ENCODE measurements at places on chromosomes 2 and 18.

DNA sequence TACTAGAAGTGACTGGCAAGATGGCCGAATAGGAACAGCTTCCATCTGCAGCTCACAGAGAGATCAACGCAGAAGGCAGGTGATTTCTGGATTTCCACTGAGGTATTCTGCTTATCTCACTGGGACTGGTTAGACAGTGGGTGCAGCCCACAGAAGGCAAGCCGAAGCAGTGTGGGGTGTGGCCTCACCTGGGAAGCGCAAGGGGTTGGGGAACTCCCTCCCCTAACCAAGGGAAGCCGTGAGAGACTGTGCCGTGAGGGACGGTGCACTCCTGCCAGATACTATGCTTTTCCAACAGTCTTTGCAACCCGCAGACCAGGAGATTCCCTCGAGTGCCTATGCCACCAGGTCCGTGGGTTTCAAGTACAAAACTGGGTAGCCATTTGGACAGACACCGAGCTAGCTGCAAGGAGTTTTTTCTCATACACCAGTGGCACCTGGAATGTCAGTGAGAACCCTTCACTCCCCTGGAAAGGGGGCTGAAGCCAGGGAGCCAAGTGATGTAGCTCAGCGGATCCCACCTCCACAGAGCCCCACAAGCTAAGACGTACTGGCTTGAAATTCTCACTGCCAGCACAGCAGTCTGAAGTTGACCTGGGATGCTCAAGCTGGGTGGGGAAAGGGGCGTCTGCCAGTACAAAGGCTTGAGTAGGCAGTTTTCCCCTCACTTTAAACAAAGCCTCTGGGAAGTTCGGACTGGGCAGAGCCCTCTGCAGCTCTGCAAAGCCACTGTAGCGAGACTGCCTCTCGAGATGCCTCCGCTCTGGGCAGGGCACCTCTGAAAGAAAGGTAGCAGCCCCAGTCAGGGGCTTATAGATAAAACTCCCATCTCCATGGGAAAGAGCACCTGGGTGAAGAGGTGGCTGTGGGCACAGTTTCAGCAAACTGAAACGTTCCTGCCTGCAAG is 40.1 kb downstream of the PLEK start:
- DNase-seq = no peak

DNA sequence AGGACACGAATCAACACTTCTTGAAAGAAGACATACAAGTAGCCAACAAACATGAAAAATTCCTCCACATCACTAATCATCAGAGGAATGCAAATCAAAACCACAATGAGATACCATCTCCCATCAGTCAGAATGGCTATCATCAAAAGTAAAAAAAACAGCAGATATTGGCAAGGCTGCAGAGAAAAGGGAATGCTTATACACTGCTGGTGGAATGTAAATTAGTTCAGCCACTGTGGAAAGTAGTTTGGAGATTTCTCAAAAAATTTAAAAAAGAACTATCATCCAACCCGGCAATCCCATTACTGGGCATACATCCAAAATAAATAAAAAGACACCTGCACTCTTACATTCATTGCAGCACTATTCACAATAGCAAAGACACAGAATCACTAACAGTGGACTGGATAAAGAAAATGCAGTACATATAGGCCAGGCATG is 78.7 kb downstream of the GRB14 start:
- DNase-seq = peak; percentile 52

DNA sequence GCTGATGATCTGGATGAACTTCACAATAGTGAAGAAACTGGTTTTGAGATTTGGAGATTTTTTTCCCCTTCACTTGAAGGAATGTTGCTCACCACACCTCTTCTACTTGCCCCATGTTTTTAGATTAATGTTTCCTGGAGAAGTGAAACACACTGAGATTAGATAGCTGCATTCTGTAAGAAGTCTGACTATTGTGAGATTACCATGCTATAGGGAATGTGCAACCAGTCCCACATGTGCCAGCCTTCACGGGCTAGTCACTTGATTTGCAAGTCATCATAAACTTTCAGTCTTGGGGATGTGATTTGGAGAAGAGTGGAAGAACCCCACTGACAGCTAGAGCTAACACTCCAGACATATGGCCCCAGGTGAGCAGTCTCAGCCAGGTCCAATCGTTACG is 7.4 kb upstream of the CCNYL1 start:
- no peak for DNase-seq

DNA sequence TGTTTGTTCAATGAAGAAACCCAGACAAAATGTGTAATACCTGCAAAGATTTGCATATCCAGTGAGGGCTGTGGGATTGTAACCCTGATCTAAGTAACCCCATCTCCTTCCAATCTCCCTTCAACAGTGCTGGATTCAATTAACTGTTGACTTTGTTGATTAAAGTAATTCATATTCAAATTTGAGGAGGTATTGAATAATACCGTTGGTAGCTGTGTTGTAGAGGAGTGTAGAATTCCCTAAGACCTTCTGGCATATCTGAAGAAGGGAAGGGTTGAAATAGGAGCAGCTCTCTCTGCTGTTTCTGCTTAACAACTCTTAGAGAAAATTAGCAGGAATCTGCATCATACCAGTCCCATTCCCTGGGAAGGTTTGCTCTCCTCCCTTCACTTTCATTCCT is 28.2 kb downstream of the MAIP1 start:
- no peak for DNase-seq

DNA sequence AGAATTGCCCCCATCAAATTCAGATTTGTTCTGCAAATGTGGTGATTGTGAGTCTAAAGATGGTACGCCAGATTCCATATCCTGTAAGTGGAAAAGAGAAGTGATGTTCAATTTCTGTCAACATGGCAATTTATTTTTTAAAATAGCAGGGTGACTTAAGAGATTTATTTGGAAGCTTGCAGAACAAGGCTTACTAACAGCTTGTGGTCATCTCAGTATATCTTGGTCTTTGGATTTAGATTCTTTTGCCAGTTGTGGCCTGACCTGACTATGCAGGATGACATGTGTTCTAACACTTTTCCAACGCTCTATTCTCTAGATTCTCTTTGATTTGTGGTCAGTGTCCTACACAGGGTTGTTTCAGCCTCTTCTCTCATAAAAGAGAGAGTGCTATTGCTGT is 74.4 kb downstream of the MAP3K20 start:
- no peak for DNase-seq

GRCh38 chr2:213562539-213563180 is 278.4 kb downstream of the SPAG16 start:
- DNase-seq = no peak

GRCh38 chr18:48866028-48866733 is 84.6 kb downstream of the SMAD7 start:
- peak; percentile 98 for DNase-seq
